Common myeloid progenitor, CD34-positive (primary cell): ENCODE measurements at places on chromosomes 1 and 21.

DNA sequence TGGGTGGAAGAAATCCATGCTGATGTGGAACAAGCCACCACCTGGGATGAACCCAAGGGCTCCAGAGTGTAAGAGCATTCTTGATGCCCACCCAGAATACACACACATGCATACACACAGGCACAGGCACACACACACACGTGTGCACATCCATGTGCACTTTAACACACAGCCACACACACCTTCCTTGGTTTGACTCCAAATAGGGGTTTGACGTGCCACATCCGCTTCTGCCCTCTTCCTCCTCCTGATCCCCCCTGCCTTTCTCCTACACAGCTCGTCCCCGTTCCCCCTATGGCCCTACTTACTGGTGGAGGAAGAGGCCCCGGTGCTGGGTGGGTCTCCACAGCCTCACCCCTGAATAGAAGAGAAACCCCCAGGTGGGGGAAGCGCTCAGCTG, 16.0 kb downstream of the SPATA21 start:
- no peak for DNase-seq

DNA sequence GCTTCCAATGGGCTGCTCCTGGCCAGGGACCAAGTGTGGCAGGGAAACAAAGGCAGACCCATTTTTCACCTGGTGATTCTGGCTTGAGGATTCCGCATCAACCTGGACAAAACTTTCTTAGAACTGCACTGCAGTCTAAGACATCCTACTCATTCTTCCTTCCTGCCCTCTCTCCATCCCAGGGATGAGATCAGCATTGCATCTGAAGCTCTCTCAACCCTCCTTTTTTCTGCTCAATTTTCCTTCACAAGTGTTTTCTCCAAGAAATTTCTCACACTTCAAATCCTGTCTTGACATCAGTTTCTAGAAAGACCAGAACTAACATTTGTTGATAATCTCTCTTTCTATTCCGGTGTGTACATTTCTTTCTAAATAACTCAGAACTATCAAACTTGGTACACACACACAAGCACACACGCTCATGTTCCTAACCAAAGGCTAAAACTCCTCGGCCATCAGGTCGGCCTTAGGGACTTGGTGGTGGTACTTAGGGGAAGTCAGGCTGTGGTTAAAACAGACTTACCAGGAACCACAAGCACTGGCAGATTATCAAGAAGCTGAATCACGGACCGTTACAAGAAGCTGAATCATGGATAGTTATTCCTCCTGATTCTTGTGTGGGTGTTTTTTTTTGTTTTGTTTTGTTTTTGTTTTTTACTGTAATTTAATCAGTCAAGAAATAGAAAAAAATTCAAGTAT, 21.0 kb upstream of the CXADR start:
- peak; percentile 98 for DNase-seq

DNA sequence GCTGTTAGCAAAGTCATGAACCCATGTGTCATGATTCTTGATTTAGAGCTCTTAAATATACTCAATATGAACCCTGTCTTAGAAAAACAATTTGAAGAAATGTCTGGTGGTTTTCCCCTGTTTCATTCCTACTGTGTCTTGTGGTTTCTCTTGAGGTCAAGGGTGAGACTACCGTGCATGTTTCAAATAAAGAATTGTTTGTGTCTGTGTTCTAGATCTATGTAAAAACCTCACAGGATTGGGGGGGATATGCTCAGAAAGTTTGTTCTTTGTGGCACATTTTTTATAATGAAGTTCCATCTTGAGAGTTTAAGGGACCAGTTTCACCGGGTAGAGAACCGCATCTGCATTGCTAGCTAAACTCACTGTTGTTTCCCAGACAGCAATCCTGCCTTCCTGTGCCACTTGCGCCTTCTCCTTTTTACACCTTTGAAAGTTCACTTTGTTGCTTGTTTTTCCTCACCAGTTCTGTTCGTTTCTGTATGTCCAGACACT, 30.9 kb upstream of the CACYBP start:
- DNase-seq, result peak; percentile 82

- no peak for DNase-seq
These were observed 90.9 kb upstream of the RGS18 start for GRCh38 chr1:192067360-192067759.

DNA sequence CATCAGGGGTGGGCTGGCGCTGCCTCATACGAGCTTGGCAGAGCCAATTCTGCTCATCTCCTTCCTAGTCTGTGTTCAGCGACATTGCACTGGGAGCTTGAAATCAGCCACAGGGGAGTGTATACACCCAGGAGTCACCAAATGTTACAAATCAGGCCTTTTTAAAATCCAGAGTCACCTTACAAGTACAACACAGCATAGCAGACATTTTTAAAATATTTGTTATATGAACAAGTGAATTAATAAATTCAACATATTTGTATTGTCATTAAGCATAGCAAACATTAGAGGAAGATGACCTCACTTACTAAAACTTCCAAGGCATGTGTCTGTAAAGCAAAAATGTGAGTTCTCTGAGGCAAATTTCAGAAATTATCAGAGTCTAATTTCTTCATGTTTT, 210.0 kb downstream of the HLX start:
- no peak for DNase-seq

- DNase-seq, result no peak
These were observed 167.8 kb downstream of the ETS2 start for GRCh38 chr21:38973552-38973951.

DNA sequence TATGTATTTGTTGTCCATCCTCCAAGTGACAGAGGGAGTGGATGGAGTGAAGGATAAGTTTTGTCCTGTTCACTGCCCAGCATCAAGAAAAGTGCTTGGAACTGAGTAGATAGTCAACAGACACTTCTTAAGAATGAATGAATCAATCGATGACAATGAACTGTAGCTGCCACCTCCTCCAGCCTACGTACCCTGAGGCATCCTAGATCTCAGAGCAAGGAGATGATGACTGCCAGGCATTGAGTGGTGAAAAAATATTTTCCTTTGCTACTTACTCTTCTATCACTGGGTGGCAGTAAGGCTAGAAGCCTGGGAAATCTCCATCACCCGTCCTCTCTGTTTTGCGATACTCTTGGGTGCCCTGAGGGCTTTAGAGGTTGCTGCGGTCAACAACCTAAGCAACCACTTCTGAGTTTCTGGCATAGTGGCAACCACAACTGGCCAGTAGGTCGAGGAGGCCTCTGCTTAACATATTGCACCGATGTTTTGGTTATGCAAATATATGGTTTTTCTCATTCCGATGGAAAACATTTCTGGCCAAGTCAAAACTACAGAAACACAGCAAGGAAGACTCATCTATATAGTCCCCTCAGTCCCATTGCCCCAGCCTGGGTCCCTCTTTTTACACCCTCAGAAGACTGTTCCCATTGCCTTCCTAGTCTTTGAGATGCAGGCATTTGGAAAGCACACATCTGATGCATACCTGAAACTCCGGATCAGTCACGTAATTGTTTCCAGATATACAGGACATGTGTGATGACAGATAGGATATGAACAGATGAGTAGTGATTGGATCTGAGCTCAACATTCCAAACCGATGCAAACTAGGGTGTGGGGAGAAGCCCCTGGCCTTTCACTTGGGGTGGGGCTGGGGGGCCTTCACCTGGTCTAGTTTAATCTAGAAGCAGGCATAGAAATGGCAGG, 136.8 kb downstream of the RUNX1 start:
- DNase-seq, result no peak

GRCh38 chr1:32960342-32960741, 4.3 kb downstream of the RNF19B start:
- DNase-seq, result no peak

DNA sequence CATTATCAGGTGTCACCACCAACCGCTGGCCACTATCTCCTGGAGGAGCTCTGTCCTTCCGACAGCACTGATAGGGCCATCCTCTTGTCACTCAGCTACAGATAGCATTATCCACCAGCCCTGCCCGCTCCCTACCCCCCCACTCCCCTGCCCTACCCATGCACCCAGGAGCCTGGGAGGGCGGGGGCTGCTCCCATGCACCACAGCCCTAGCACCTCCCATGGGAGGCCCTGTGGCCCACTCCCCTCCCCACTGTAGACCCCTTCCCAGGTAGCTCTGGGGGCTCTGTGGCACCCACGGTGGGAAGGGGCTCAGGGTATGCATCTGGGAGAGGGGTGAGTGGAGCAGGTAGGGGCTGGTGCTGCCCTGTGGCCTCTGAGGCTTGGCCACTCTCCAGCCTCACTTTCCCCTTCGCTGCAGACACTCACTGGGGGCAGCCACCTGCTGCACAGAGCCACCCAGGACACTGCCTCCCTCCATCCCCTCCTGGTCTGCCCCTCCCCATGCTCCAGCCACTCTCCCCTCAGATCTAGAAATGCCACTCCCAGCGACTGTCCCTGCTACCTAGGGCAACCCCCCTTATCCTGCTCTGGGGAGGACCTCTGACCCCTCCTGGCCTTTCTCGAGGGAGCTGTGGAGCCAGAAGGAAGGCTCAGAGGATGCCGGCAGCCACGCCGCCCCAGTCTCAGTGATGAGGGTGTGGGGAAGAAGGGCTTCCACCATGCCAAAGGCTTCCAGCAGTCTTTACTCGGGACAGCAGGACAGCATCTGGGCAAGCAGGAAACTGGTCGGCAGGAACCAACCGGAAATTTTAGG, 58.5 kb downstream of the WNT9A start:
- DNase-seq, result no peak

- DNase-seq, result no peak
These were observed 37.3 kb upstream of the KAZN start for GRCh38 chr1:14561014-14561693.

GRCh38 chr1:79133774-79134364, 127.3 kb upstream of the ADGRL4 start:
- DNase-seq, result no peak

DNA sequence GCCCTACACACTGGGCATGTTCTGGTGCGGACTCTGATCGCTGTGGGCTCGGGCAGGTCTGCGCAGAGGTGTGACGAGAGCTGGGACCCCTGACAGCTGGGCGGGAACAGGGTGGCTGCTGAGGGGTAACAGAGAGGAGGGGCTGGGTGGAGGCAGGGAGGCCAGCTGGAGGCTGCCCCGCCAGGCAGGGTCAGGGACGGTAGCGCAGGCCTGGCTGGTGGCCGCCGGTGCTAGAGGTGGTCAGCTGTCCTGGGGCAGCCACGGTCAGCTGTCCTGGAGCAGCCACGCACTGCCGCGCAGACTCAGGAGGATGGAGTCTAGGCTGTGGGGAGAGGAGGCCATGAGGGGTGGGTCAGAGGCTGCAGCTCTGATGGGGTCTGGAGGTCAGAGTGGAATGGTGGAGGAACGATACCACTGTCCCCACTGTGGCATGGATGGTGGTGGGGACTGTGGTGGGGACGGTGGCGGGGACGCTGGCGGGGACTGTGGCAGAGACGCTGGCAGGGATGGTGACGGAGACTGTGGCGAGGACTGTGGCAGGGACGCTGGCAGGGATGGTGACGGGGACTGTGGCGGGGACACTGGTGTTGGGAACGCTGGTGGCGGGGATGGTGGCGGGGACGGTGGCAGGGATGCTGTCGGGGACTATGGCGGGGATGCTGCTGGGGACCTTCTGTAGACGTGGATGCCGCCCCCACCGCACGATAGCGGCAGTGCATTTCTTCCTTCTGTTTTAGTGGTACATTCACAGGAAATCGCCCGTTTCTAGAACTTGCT, 21.3 kb upstream of the LRRC3 start:
- DNase-seq, result no peak

DNA sequence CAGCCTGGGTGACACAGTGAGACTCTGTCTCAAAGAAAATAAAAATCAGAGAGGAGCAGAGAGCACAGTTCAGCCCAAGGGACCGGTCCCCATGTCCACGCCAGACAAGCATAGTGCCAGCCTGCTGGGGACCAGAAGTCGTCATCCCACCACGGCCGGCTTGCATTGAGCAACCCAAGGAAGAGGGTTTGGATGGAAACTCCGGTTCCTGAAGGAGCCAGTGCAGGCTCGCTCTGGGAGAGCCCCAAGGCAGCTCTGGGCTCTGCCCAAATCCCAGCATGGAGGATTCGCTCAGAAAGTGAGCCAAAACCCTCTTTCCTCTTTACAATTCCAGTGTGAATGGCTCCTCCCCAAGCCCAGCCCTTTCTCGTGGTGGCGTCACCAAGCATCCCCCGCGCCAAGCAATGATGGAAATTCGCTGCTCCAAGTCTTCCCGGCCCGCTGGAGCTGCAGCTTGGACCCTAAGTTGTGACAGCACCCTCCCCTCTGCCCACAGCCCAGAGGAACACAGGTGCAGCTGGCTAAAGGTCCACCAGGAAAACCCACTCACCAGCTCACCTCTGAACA, 64.1 kb upstream of the SLC25A33 start:
- no peak for DNase-seq

DNA sequence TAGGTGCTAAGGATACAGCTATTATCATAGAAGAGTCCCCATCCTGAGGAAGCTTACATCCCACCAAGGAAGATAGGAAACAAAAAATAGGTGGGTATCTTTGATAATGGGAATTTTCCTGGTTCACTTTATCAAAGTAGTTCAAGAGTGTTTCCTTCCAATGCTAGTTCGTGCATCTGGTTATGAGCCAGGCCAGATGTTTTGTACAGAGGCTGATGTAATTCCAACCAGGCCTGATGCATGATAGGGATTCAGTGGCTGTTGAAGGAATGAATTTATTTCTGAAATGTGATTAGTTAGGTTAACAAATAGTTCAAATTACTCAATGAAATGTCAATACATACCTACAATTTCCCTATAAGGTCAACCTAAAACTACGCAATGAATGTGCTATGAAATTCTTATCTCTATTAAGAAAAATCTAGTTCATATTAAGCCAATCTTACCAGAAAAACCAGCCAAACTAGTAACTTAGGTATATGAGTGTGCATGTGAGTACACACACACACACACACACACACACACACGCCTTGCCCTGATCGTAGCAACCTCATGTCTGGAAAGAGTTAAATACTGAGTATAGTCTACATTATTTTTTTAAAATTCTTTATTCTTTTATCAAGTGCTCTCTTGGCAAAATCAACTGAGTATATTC, 9.5 kb upstream of the ZBTB18 start:
- DNase-seq, result no peak

DNA sequence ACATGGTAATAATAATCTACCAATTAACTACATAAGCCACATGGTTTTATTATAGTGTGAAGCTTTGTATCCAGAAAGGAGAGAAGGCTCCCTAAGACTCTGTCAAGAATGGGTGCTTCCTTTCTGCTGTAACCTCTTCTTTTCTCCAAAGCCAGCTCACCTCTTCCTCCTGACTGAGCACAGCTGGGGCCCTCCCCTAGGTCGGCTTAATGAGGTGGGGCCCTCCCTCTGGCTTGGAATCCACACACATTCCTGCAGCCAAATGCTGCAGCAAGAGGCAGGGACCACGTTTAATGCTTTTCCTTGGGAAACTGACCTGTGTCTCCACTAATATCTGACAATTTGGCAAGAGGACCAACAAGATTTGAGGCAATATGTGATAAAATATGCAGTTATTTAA, 94.8 kb downstream of the DSCAM start:
- DNase-seq, result no peak

DNA sequence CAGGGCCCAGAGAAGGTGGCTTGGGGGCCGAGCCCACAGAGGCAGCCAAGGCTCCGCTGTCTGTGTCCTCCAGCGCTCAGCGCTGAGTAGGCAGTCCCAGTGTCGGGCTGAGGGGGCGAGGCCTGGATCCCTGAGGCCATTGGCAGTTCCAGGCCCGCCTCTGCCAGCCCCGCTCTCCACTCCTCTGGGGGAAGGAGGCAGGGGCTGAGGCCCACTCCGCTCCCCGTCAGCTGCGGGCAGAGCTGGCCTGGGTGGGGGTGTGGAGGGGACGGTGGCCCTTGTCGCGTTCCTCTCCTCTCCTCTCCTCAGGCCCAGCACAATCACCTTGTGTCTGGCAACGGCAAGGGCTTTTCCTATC, 132.8 kb downstream of the CASZ1 start:
- no peak for DNase-seq

GRCh38 chr21:45897191-45898027, 84.2 kb upstream of the COL6A1 start:
- DNase-seq, result no peak
